ENCODE measurements at places on chromosomes 5 and 9. TPM values are rescaled to one million over a fixed set of nuclear protein-coding genes. Genes with fewer than 3 reads are reported as not detected.
A peak's percentile ranks its signal among the peaks of the same experiment; 100 is the strongest.

DNA sequence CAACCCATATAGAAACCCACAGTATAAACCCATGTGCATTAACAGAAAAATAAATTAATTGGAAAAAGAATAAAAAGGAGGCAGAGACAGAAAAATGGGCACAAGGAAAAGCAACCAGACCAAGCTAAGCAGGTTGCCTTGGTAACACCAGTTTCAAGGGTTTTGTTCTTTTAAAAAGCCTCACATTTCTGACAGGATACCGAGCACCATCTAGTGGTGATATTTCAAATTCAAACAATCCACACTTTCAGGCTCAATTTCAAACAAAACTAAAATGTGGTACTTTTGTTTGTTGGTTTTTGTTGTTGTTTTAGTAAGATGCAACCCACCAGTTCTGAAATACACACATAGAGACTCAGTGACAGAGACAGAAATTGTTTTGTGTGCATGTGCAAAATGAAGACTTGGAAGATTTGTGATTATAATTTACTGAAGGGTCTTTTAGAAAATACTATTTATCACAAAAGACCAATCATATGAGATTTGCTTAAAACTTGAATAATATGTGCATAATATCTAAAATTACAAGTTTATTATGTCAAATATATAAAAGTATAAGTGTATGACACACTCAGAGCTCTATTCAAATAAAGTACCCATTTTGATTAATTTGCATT, 318.2 kb downstream of the SLCO4C1 start:
- DNase-seq: peak; percentile 46

DNA sequence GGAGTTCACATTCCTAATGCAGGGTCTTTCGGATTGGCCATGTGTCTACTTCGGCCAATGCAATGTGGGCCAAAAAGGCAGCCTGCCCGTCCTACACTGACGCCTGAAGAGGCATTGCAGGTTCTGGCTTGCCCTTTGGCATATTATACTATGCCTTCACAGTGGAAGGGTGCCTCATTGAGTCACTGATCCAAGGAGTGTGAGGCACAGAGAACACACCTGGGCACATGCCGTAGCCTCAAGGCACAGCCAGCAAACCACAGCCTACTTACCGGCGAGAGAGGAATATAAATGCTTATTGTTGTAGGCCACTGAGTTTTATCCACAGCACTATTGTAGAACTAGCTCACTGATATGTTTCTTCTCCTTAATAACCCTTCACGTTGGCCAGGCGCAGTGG, 409.6 kb downstream of the GADD45G start:
- DNase-seq: no peak

DNA sequence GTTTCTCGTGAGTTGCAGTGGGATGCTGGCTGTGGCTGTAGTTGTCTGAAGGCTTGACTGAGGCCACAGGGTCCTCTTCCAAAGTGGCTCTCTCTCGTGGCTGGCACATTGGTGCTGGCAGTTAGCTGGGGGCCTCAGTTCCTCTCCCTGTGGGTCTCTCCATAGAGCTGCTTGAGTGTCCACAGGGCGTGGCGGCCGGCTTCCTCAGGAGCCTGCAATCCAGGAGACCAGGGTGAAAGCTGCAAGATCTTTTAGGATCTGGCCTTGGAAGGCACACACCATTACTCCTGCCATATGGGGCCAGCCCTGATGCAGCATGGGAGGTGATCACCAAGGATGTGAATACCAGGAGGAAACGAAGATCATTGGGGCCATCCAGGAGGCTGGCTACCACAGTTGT, 41.1 kb downstream of the ANKRD33B start:
- no peak for DNase-seq

GRCh38 chr5:6491196-6491918, 42.7 kb downstream of the UBE2QL1 start:
- DNase-seq: peak; percentile 47

- peak; percentile 14 for DNase-seq
These were observed 88.4 kb upstream of the GRAMD2B start for GRCh38 chr5:126334760-126335159.

GRCh38 chr5:131659841-131660240, 24.8 kb upstream of the RAPGEF6 start:
- DNase-seq: no peak

- DNase-seq: no peak
These were observed 28.0 kb upstream of the MAP1B start for GRCh38 chr5:72079288-72079687.

Gene PCDHB8
- 1.6 TPM for polyA plus RNA-seq

Gene CCNJL
- 8.6 TPM for polyA plus RNA-seq

Gene NME5
- polyA plus RNA-seq: 8.7 TPM

Gene ZDHHC11
- 30.1 TPM for polyA plus RNA-seq

Gene LRRC14B
- 0.08 TPM for polyA plus RNA-seq
